ENCODE measurements at places on chromosomes 7 and 10.

DNA sequence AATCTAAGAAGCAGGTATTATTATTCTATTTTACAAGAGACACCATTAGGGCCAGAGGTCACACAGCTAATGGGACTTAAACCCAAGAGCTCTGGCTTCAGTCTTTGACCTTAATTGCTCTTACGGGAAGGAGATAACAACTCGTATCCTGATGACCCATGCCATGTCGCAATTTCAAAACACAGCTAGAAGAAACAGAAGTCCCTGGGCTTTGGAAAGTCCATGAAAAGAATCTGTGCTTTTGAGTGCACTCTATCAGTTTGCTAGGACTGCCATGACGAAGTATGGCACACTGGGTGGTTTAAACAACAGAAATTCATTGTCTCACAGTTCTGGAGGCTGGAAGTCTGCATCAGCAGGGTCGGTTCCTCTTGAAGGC is 247.8 kb upstream of the AOAH start:
- H3K4me1 ChIP-seq = peaks cover 11% of the 10 kb centered on the region
- H3K4me3 ChIP-seq = no peak overlapping the region
- H3K27ac ChIP-seq = no peak overlapping the region
- H3K36me3 ChIP-seq = no peaks in the 10 kb centered on the region
- H3K27me3 ChIP-seq = no peaks in the 10 kb centered on the region
- no peak for DNase-seq

DNA sequence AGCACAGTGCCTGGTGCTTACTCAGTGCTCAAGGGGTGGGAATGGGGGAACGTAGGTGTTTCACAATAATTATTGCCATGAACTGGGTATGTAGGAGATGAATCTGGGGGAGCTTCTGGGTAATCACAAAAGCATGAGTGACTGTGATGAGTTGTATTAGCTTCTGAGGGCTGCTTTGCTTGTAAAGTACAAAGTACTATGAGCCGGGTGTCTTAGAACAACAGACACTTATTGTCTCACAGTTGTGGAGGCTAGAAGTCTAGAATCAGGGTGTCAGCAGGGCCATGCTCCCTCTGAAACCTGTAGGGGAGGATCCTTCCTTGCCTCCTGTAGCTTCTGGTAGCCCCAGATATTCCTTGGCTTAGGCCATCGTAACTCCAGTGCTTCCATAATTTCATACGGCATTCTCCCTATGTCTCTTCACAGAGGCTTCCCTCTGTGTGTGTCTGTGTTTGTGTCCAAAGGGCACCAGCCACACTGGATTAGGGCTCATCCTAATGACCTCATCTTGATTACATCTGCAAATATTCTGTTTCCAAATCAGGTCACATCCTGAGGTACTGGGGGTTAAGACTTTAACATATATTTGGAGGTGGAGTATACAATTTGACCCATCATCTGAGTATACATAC is 84.8 kb upstream of the AGBL3 start:
- no peaks in the 10 kb centered on the region for H3K27me3 ChIP-seq
- H3K4me3 ChIP-seq = no peak overlapping the region

DNA sequence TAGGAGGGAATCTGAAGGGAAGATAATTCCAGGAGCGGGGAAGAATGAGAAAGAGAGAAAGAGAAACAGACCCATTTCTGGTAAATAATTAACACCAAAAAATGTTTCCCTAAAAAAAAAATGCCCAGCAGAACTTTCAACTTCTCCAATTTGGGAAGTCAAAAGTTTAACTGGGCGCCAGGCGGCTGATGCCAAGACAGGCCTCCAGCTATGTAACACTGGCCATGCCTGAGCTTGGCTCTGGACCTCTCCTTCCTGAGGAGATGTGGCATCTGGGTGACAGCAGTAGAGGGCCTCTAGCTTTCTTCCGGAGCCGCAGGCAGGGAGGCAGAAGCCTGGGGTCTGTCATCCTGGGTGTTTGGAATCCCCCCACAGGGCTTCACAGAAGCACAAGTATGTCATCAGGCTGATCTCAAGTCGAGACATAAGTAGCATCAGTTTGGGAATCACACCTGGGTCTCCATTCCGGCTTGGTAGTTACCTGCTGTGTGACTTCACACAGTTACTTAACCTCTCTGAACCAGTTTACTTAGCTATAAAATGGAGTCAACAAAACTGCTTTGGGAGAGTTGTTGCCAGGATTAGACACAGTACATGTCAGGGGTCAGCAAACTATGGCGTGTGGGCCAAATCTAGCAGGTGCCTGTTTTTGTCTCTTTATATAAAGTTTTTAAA is 50.5 kb upstream of the TCF7L2 start:
- H3K4me3 ChIP-seq = no peak overlapping the region
- no peak overlapping the region for H3K27ac ChIP-seq
- no peak for DNase-seq
- no peaks in the 10 kb centered on the region for H3K36me3 ChIP-seq
- H3K4me1 ChIP-seq = no peaks in the 10 kb centered on the region

GRCh38 chr10:42781893-42782445 is 626 bp upstream of the BMS1 start:
- H3K4me3 ChIP-seq = peak overlapping the region; percentile 90
- H3K36me3 ChIP-seq = peaks cover 22% of the 10 kb centered on the region
- H3K4me1 ChIP-seq = peaks cover 4% of the 10 kb centered on the region
- peak overlapping the region; percentile 67 for H3K27ac ChIP-seq
- DNase-seq = no peak

DNA sequence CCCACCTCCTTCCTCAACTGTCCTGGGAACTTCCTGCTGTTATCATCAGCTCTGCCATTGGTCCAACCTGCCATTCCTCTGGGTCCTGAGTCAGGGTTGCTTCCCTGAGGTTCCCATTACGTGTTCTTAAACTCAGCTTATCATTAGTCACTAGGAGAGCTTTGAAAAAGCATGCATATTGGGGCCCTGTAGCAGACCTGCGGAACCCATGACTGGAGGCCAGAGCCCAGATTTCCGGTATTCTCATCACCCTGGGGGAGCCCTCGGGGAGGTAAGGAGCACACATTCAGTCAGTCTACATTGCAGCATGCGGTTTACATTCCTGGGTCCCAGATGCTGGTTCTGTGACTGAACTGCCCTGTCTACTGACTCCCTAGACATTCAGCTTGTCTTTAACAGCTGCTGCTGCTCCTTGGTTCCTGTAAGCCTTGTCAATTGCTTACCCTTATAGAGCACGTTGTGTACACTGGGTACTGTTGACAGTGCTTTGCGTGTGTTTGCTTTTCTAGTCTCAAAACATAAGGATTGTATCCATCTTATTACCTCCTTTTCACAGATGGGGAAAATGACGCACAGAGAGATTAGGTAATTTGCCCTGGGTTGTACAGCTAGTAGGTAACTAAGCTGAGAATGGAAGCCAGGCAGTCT is 12.8 kb downstream of the CDHR3 start:
- no peak overlapping the region for H3K4me3 ChIP-seq
- DNase-seq = no peak
- H3K27ac ChIP-seq = no peak overlapping the region
- no peaks in the 10 kb centered on the region for H3K4me1 ChIP-seq
- no peaks in the 10 kb centered on the region for H3K36me3 ChIP-seq
- no peaks in the 10 kb centered on the region for H3K27me3 ChIP-seq

DNA sequence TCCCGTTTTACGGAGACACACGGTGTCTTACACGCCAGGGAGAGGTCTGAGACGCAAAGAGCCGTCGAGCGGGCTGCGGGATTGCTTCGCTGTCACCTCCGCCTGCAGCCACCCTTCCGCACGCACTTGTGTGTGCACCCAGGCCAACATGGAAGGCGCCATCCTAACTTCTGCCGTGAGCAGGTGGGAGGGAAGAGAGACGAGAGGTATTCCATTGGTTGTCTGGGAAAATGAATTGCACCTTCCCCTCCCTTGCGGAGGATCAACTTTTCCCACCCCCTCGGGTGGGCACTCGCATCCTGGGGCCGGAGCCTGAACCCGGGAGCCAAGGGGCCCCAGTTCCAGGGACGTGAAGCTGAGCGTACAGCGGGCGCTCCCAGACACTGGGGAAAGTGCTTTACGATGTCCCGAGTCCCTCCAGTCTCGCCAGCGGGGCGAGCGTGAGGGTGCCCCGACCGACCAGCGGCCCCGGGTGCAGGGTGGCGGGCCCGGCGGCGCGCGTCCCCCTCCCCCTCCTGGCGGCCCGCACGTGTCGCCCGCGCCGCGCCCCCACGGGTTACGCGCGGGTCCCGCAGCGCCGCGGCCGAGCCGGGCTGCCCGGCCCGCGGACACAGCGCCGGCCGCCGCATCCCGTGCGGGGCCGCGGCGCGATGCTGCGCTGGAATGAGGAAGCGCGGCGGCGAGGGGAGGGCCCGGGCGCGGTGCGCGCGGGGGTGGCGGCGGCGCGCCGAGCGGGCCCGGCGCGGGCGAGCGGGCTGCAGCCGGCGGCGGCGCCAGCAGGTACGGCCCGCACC is 984 bp upstream of the IKZF1 start:
- DNase-seq = no peak
- peaks cover 26% of the 10 kb centered on the region for H3K4me1 ChIP-seq
- peak overlapping the region; percentile 86 for H3K27ac ChIP-seq
- H3K4me3 ChIP-seq = peak overlapping the region; percentile 79
- H3K27me3 ChIP-seq = no peaks in the 10 kb centered on the region
- peaks cover 4% of the 10 kb centered on the region for H3K36me3 ChIP-seq
